ENCODE measurements at places on chromosomes 1 and 21.

GRCh38 chr1:117142200-117142599 is 20.7 kb upstream of the TRIM45 start:
- no peak for DNase-seq

DNA sequence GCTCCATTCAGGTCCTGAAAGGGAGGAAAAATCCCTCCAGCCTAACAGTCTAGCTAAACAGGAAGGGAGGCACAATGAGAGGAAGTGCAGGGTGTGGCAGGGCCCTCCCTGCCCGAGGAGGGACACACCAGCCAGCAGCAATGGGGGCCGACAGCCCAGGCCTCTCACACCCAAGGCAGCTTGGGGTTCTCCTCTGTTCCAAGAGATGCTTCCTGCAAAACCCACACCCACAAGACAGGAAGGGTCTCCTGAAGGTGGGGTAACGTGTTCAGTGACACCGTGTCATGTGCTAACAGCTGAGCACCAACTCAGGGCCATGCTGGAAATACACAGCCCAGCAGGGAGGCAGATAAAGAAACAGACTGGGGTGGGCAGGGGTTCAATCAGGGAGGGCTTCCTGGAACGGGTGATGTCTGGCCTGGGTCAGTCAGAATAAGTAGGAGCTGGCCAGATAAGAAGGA is 10.2 kb downstream of the ECE1 start:
- no peak for DNase-seq

DNA sequence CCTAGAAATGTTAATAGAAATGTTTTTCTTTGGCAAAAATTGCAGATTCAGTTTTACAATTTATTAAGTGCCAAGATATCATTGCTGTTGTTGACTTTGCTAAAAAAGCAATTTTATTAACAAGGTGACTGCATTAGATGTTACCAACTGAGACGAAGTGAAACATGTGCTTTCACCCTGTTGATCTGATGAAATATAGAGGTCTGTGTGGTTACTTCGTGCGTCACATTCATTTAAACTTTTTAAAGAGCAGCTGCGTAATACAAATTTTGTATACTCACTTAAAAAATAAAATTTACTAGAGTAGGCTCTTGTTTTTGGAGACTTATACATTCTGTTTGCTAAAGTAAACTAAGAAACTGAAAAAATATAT is 465.7 kb downstream of the USP25 start:
- no peak for DNase-seq

- no peak for DNase-seq
These were observed 6.6 kb upstream of the NTPCR start for GRCh38 chr1:232943679-232944252.

- no peak for DNase-seq
These were observed 253.5 kb upstream of the ADAMTS5 start for GRCh38 chr21:27220416-27220815.

DNA sequence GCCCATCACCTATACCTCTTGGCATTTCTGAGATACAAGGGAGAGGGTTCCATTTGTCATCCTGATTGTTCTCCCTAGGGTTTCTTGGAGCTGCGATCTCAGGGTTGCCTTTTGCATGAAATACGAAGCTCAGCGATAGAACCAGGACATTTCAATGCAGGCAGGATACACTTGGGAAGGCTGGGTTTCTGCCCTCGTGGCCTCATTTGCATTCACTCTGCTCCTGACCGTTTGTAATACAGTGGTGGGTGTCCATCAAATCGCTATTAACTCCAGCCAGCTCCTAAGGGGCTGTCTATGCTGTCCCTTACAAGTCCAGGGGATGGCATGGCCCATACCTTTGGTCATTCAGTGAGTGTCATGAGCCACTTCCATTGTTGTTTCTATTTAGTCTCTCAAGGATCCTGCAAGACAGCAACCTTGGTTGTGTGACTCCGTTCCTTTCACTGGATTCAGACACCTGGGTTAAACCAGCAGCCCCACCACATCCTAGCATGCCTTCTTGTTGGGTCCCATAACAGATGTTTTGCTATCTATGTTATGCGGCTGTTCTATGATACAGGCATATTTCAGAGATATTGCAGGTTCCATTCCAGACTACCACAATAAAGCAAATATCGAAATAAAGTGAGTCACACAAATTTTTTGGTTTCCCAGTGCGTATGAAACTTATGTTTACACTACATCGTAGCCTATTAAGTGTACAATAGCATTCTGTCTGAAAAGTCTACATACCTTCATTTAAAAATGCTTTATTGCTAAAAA is 18.3 kb downstream of the KAZN start:
- DNase-seq, result no peak

DNA sequence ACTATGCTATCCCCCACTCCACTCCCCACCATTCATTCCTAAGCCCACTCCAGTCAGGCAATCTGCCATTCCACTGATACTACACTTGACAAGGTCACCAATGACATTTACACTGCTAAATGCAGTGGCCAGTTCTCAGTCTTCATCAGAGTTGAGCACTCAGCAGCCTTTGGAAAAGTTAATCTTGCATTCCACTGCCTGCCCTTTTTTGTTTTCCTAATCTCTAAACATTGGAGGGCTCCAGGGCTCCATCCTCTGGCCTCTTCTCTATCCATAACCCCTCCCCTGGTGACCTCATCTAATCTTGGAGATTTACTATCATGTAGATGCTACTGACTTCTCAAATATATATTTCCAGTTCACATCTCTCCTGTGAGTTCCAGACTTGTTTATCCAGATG is 70.9 kb upstream of the S1PR1 start:
- no peak for DNase-seq

DNA sequence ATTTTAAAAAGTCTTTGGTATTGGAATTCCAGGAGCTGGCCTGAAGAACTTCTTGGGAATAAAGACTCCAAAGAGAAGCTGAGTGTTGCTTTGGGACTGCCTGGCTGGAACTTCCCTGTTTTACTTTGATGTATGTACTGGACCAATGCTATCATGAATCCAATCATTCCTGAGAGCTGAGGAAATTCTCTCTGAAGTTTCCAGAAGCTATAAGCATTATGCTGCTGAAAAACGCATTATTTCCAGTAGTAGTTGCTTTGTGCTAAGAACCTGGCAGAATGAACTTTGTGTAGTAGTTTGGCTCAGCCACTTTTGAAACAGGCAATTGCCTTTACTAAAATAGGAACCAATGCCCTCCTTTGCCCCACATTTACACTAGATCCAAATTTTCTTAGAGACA is 260.7 kb downstream of the HLX start:
- DNase-seq, result no peak
